Urothelium cell line (cell line): ENCODE measurements at places on chromosomes 2 and 18.

GRCh38 chr2:234973008-234973407 lies 21.2 kb downstream of the SH3BP4 start:
- no peak for DNase-seq

GRCh38 chr18:34659579-34660517 lies 50.2 kb upstream of the DTNA start:
- peak; percentile 75 for DNase-seq

GRCh38 chr2:64727843-64728463 lies 74.2 kb upstream of the SERTAD2 start:
- no peak for DNase-seq

DNA sequence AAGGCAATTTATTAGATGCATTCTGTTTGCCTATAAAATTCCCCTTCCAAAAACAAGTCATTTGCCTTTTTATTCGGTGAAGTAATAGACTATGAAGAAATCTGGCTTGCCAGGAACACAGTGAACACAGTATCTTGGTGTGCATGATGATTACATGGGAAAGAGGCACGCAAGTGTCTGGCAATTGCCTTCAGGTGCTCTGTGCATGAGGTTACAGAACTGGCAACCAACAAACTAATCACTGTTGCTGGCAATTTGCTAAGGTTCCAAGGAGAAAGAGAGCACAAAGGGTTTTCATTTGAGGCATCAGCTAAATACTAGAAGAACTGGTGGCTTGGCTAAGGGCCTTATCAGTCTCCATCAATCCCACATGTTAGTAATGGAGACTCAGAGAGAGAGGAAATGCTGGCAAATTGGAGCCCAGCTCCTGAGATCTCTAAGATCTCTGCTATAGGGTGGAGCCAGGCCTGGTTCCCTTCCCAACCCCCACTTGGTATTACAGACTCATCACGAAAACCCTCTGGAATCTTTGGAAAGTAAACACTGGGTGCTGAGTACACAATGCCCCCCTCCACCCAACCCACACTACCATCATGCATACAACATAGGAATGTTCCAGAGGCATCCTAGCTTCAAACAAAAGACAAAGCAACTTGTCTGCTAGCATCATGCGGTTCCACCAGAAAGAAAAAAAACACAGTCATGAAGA lies 10.4 kb downstream of the RNF152 start:
- DNase-seq, result no peak

GRCh38 chr2:174965992-174966744 lies 39.0 kb downstream of the CHN1 start:
- no peak for DNase-seq

DNA sequence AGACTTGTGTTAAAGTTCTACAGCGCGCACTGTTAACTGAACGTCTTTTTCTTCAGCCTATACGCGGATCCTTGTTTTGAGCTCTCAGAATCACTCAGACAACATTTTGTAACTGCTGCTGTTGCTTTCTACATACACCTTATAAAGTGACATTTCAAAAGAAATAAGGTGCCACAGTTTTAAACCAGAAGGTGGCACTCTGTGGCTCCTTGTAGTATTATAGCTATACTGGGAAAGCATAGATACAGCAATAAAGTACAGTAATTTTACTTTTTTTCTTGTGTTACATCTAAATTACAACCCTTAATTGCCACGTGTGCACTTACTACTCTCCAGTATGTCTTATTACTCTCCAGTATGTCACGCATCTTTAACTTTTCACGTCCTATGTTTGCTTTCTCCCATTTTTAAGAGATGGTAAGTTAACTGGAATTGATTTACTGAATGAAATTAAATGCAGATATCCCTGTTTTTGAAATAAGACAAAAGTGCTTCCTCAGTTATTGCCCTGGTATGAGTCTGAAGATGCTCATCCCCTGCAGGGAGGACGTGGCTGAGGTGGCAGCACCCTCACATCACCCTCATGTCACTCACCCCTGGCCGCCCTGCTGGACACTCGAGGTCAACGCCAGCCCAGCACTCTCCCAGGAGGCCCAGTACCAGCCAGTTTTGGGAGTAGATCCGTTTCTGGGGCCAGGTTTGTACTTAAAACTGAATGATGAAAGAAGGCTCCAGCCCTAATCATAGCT lies 37.8 kb downstream of the GORASP2 start:
- peak; percentile 24 for DNase-seq

DNA sequence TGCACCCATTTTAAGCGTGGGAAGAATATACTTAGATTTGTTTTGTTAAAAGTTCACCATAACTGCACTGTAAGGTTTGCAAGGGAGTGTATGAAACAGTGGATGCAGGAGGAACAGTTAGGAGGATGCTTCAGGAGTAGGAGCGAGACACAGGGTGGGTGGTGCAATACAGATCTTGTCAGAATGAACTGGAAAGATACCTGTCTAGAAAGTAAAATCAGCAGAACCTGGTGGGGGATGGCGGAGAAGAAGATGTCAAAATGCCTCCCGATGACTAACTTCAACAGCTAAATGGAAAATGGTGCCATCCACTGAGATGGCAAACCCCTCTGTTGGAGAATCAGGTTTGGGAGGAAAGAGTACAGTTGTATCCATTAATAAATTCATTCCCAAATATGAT lies 18.2 kb downstream of the LANCL1 start:
- DNase-seq, result no peak

DNA sequence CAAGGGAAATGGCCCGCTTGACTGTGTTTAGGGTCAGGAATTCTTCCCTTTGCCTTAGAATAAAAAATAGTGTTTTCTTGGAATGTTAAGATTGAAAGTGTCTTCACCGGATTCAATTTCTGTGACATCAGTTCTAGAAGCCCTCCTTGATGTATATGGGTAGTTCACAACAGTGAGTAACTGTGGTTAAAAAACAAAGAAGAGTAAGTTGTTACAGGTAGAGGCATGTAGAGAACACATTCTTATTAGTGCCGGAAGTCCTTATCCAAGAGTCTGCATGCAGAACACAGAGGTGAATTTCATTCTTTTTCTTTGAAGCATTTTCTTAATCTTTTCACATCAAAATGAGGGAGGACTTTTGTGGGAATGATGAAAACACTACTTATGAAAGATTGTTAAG lies 105.5 kb downstream of the FMNL2 start:
- no peak for DNase-seq

- peak; percentile 26 for DNase-seq
These were observed 56.7 kb upstream of the RAB6C start for GRCh38 chr2:129922571-129923264.

GRCh38 chr2:85582492-85582891 lies 1.7 kb upstream of the VAMP5 start:
- no peak for DNase-seq

DNA sequence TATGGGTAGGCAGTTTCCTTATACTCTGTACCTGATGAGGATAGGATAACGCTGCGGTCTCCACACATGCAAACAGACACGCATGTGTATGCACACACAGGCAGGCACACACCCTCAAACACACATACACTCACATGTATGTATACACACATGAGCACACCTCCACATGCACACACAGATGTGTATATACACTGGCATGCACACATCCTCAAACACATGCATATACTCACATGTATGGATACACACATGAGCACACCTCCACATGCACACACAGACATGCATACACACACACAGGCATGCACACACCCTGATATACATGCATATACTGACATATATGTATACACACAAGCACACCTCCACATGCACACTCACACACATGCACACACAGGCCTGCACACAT lies 267.8 kb upstream of the HDAC4 start:
- DNase-seq, result no peak

DNA sequence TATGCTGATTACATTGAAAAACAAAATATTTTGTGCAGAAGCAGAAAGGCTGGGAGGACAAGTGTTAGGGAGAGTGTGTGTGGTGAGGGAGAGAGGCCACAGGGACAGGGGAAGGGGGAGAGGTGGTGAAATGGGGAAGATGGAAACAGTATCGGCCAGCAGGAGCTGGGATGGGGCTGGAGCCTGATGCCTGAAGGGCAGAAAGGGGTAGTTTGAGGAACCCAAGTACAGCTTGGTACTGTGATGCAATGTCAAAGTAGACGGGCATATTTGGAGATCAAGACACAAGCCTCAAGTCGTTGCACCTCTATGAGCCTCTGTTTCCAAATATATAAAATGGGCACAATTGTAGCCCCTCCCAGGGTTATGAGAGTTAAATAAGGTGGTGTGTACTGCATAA lies 152.1 kb downstream of the LPIN1 start:
- DNase-seq, result no peak

DNA sequence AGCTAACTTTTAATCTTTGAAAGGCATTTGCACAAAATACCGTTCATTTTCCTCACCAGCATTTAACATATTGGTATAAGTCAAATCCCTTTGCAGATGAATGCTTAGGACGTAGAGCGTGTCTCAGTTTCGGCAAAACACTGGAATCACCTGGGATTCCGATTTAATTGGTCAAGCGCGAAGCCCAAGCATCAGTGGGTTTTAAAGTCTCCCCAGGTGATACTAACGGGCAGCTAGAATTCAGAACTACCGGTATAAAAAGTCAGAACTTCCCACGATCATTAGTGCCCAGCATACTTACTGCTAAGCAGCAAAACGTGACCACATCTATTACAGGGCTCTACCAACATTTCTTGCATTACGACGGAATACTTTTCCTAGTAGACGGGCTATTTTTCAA lies 24.6 kb downstream of the ALPK2 start:
- no peak for DNase-seq

- DNase-seq, result peak; percentile 67
These were observed 1.8 kb downstream of the RTKN start for GRCh38 chr2:74439803-74440377.

DNA sequence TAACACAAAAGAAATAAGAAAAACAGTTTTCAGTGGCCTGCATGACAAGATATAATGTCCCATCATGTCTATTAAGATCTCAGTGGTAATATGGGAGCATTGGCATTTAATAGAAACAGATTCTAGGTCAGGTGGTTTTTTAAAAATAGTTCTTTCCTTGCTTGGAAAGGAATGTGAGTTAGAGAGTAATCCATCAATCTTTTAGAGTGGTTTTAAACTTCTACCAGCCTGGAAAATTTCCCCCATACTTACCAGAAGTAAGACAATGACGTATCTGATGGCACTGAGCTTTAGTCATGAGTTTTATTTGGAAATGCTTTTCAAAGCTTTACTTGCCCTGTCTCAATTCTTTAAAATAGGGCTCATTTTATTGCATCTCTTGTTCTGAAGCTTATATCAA lies 441.7 kb upstream of the SMIM21 start:
- no peak for DNase-seq
